Renal pelvis (tissue), 12 donors: ENCODE measurements at places on chromosomes 13 and 19.

DNA sequence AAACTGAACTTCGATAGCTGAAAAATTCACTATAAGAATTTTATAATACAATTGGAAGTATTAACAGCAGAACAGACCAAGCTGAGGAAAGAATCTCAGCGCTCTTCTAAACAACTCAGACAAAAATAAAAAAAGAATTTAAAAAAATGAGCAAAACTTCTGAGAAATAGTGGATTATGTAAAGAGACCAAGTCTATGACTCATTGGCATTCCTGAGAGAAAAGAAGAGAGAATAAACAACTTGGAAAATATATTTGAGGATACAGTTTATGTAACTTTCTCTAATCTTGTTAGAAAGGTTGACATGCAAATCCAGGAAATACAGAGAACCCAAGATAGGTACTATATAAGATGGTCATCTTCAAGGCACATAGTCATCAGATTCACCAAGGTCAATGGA is 25.4 kb downstream of the SLC25A15 start:
- DNase-seq, result no peak

DNA sequence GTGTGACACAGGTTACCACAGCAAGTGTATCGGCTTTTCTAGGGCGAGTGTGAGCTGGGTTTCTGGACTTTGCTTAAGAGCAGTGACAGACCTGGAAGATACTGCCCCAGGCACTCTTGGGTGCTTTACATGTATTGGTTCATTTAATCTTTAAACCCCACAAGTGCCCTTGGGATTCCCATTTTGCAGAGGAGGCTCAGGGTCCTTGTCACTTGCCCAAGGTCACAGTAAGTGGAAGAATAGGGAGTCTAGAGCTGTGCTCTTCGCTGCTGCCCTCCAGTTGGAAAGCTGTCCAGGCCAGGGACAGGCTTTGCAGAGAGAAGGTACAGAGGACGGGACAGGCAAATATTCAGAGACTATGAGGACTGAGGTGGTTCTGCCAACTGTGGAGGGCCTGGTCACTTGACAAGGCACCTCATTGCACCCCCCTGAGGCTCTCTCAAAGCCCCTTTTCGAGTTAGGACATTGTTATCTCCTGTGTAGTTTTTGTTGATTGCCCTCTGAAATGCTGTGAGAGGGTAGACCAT is 42.4 kb downstream of the BBC3 start:
- DNase-seq, result no peak

DNA sequence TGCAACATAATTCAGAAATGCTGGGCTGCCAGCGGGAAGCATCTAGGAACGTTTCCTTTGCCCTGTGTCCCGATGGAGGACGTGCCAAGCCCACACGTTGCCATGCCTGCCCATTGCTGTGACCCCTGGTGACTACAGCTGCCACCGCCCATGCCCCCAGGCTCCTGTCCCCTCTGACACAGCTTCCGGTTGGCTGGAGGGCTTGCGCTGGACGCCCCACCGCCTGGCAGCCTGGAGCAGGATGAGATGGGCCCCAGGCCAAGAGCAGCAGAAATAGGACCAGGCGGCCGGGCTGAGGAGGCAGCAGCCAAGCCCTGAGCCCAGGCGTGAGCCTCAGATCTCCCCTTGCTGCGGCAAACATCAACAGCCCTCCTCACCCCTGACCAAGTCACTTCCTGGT is 125.9 kb downstream of the COL4A2 start:
- DNase-seq, result no peak

GRCh38 chr13:37027639-37028038 is 27.1 kb downstream of the EXOSC8 start:
- DNase-seq, result no peak

DNA sequence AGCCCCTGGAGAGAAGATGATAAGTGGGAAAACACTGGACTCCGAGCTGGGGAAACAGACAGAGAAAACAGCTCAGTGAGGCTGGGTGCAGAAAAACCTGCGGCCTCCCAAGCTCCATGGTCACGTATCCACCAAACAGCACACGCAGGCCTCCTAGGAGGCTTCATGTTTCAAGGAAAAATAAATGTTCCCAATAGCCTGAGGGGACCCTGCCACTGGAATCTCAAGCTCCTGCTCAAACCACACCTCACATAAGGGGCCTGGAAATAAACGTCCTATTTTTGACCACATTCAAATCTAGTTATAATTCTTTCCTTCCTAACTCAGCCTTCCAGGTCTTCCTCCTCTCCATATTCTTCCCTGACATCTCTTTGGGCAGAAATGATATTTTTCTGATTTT is 225.7 kb downstream of the ABCC4 start:
- no peak for DNase-seq

DNA sequence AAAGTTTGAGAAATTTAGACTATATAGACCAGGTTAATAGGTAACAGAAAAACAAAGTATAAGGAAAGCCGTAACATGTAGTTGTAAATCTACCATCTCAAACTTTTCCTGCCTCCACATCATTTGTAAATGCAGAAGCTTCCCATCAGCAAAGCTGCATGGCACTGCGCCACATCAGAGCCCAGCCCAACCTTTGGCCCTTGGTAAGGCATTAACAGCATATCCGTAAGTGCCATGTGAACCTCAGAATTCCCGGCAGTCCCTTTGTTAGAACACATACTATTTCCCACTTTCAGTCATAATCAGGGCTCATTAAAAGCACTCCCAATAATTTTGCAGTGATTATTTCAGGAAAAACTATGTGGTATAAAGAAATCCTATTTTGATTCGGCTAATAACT is 51.6 kb downstream of the MPHOSPH8 start:
- DNase-seq, result peak; percentile 20

DNA sequence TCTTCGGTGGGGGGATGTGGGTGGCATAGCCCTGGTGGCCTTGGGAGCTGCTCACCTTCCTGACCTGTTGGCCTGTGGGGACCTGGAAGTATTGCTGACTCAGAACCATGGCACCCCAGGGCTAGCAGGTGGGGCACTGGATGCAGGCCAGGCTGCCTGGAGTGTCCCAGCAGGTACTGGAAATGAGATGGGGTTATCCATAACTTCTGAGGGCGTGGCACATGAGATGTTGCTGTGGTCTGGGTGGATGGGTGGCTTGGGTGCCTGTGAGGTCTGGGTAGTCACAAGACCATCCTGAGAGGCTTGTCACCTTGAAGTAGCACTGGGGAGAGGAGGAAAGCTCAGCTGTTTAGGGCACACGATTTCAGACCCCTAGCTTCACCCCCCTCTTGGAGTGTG is 636 bp upstream of the RNF225 start:
- no peak for DNase-seq

DNA sequence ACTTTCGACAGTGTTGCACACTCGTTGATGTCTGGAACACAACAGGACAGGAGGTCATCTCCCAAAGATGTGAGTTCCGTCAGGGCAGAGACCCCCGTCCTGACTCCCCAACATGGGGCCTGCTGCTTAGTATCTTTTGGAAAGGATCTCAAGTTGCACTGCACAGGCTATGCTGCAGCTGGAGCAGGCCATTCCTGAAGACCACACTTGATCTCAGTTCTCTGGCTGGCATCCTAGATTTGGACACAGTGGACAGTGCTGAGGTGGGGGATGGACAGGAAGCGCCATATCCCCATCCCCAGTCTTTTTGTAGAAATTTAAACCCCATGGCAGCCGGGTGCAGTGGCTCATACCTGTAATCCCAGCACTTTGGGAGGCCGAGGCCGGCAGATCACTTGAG is 5.9 kb downstream of the ADGRE2 start:
- DNase-seq, result no peak

DNA sequence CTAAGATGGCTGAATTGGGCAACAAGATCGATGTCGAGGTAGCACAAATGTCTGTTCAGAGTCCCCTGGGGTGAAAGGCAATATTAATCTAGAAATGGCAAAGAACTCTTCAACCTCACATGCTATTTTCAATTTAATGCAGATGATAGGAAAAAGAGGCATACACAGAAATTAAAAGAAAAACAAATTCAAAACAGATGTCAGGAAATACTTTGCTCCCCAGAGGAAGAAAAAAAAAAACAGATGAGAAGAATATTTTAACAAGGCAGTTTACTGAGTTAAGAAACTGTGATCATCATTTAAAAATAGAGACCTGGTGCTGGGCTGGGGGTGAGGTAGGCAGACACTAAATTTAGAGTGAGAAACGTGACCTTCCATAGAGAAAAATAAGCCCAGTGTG is 421.9 kb upstream of the ARGLU1 start:
- DNase-seq, result no peak

GRCh38 chr13:89568276-89568675 is 1779.2 kb upstream of the MIR17HG start:
- no peak for DNase-seq

DNA sequence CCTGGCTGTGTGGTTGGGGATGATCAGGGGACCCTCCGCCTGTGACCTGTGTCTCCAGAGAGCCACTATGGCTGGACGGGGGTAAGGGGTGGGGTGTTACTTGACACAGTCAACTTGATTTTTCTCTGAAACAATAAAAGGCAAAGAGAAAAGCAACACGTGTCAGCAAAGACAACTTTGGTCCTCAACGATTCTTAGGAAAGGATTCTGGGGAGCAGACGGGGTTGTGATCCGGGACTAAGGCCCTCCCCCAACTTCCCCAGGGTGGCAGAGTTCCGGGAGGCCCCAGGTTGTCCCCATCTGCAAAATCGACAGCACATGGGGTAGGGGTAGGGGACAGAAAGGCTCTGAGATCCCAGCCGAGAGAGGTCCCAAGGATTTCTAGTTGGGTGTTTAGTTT is 46.2 kb downstream of the COLGALT1 start:
- no peak for DNase-seq

DNA sequence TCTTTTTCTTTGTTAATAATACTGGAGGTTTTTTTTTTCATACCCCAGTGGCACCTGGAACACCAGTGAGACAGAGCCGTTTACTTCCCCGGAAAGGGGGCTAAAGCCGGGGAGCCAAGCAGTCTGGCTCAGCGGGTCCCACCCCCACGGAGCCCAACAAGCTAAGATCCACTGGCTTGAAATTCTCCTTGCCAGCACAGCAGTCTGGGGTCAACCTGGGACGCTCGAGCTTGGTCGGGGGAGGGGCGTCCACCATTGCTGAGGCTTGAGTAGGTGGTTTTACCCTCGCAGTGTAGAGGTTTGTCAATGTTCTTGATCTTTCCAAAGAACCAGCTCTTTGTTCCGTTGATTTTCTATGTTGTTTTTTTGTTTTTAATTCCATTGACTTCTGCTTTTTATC is 94.6 kb upstream of the DIAPH3 start:
- DNase-seq, result no peak

GRCh38 chr13:75180805-75181455 is 301.0 kb downstream of the TBC1D4 start:
- no peak for DNase-seq

- DNase-seq, result no peak
Observed at GRCh38 chr13:48748681-48749080, 95.0 kb downstream of the CYSLTR2 start.

GRCh38 chr13:42396501-42396900 is 124.5 kb downstream of the AKAP11 start:
- DNase-seq, result no peak

GRCh38 chr13:111575719-111576118 is 255.3 kb downstream of the TEX29 start:
- no peak for DNase-seq

DNA sequence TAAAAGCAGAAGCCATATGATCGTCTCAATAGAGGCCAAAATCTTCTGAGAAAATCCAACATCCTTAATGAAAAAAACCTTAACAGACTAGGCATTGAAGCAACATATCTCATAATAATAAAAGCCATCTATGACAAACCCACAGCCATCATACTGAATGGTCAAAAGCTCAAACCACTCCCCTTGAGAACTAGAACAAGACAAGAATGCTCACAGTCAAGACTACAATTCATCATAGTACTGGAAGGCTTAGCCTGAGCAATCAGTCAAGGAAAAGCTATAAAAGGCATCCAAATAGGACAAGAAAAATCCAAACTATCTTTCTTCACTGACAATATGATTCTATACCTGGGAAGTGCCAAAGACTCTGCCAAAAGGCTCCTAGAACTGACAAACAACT is 2668.2 kb upstream of the PCDH20 start:
- no peak for DNase-seq

- DNase-seq, result no peak
Observed at GRCh38 chr13:50098693-50099092, 83.4 kb downstream of the KCNRG start.

DNA sequence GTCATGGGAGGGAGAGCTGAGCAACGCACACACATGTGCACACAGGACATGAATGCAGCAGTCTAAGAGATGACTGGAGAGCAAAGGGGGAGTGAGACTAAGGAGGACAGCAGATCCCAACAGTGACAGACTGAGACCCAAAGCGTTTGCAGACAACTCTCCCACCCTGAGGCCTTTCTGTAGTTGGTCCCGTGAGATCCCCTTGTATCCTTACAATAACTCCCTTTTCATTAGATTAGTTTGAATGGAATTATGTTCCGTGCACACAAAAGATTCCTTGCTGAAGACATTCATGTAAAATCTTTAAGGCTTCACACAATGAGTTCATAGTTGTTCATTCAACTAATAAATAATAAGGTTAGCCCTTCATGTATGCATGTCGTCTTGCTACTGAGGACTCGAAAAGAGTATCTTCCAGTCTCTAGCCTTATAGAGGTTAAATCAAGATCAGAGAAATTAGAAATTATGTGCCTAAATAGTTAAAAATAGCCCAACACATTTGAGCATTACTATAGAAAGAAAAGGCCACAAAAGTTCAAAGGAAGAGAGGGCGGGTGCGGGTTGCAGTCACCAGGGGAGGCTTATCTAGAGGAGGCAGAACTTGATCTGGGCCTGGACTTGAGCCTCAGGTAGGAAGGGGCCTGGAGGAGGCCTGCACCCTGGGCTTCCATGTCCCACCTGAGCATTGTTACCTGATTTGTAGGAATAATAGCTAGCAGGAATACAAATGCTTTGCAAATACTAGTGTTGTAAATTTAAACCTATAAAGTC is 3.1 kb upstream of the GTF3A start:
- DNase-seq, result no peak

GRCh38 chr13:43720780-43721397 is 65.9 kb downstream of the ENOX1 start:
- DNase-seq, result no peak

- DNase-seq, result peak; percentile 27
Observed at GRCh38 chr19:7670150-7670783, 1.4 kb downstream of the RETN start.

- DNase-seq, result no peak
Observed at GRCh38 chr13:80841414-80841813, 500.5 kb upstream of the SPRY2 start.

DNA sequence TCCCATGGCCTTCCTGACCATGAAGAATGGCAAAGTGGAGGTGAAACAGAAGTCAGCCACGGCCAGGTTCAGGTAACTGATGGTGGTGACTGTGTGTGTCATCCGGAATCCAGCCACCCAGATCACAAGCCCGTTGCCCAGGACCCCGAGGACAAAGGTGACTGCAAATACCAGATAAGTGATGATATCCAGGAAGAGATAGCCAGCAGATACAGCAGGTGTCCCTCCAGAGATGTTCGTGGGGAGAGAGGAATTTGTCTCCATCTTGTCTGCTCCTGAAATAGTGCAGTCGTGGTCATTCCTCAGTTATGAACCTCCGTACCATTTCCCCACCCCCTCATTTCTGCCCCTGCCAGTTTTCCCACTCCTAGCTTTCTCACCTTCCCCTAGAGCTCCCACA is 4.9 kb downstream of the FPR1 start:
- no peak for DNase-seq

GRCh38 chr13:32254416-32254815 is 60.7 kb downstream of the ZAR1L start:
- no peak for DNase-seq
